ENCODE measurements at places on chromosomes 2 and 18. TPM values are rescaled to one million over a fixed set of nuclear protein-coding genes. Genes with fewer than 3 reads are reported as not detected.

The COLEC12 gene
- total RNA-seq = not detected

The LRP1B gene
- total RNA-seq = not detected

The STK11IP gene
- 16.3 TPM for total RNA-seq

The CHRNA1 gene
- total RNA-seq = not detected

The LIMS3 gene
- not detected for total RNA-seq

The ACTG2 gene
- total RNA-seq = 0.17 TPM

The LDAH gene
- total RNA-seq = 15.3 TPM

The CDCA7 gene
- total RNA-seq = 48.5 TPM

All from A549 treated with RU486 at 1 μM for 4 hours (cell line).